ENCODE measurements at places on chromosomes 7 and 10. TPM values are rescaled to one million over a fixed set of nuclear protein-coding genes. Genes with fewer than 3 reads are reported as not detected.
A peak's percentile ranks its signal among the peaks of the same experiment; 100 is the strongest.

KCNH2 gene
- 73.7 TPM for total RNA-seq

EXOC6 gene
- total RNA-seq: 9.1 TPM

DNA sequence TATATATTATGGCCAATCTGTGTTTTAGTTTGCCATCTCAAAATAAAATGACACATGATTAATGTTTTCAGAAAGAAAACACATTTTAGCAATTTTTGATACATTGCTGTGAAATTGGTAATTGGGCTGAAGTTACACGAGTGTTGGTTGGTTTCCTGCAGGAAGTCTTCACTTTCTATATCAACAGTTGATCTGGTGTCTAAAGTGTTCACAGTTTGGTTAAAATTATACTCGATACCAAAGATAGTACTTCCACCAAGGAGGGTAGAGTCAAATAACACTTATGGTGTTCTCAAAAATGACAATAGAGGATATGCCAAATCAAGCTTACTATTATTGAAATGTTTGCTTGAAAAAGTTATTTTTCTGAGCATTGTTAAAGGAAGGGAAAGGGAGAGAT, 120.3 kb upstream of the GLCCI1 start:
- no peaks in the 10 kb centered on the region for H3K27me3 ChIP-seq
- H3K27ac ChIP-seq: no peak overlapping the region
- H3K4me3 ChIP-seq: no peak overlapping the region

DNA sequence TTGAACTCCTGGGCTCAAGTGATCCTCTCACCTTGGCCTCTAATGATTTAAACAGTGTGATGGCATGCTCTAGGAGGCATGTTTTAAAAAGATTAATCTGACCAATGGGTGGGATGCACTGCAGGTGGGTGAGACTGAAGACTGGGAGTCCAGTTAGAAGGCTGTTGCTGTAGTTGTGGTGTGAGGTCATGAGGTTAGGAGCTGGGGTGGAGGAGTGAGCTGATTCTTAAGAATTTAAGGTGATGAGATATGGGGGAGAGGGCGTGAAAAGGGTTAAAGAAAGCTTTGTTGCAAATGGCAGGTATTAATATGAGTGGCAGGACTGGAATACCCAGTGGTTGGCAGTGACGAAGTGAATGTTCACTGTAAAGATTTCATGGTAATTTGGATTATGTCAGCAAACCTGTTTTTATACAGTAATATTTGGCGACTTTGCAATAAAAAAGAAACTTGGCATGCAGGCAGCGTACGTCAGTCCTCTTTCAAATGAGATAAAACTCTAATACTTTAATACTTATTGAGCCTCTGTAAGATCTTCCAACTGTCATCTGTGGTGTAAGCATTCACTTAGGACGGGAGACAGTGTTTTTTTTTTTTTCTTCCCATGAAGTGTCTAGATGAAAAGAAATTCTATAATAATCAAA, 72.8 kb upstream of the MTPN start:
- no peaks in the 10 kb centered on the region for H3K4me1 ChIP-seq
- no peaks in the 10 kb centered on the region for H3K36me3 ChIP-seq
- no peak overlapping the region for H3K4me3 ChIP-seq
- no peak for DNase-seq

DNA sequence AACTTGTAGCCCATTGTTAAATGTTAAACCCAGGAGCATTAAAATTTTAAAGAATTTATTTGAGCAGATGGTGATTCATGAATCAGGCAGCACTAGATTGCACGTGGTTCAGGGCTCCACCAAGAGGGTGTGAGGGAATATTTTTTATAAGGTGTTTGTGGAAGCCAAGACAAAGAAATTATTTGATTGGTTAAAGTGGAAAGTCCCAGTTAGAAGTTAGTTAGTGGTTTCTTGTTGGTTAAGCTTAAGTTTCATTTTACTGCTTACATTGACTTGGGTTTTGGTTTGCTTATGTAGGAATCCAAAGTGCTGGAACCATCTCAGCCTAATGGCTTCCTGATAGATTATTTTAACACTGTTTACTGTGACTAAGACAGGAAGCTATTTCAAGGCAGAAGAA, 906.2 kb downstream of the LRMDA start:
- H3K27ac ChIP-seq: no peak overlapping the region
- peaks cover 4% of the 10 kb centered on the region for H3K27me3 ChIP-seq
- DNase-seq: no peak
- peaks cover 30% of the 10 kb centered on the region for H3K4me1 ChIP-seq
- no peaks in the 10 kb centered on the region for H3K36me3 ChIP-seq

DNA sequence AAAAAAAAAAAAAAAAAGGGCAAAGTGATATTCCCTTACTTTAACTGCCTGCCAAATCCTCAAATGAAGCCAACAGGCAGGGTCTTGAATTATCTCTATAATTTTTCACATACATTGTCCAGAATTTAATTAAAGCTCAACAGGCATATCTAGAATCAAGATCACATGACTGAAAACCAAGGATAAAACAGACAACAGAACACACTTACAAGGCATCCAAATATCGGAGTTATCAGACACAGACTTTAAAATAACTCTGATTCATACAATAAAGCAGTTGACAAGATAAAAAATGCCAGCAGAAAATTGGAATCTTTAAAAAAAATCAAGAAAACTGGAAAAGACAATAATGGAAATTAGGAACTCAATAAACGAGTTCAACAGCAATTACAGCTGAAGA, 10.7 kb downstream of the CYTH3 start:
- H3K4me3 ChIP-seq: no peak overlapping the region
- DNase-seq: no peak
- no peaks in the 10 kb centered on the region for H3K36me3 ChIP-seq
- H3K4me1 ChIP-seq: peaks cover 4% of the 10 kb centered on the region
- no peak overlapping the region for H3K27ac ChIP-seq
- H3K27me3 ChIP-seq: no peaks in the 10 kb centered on the region

DNA sequence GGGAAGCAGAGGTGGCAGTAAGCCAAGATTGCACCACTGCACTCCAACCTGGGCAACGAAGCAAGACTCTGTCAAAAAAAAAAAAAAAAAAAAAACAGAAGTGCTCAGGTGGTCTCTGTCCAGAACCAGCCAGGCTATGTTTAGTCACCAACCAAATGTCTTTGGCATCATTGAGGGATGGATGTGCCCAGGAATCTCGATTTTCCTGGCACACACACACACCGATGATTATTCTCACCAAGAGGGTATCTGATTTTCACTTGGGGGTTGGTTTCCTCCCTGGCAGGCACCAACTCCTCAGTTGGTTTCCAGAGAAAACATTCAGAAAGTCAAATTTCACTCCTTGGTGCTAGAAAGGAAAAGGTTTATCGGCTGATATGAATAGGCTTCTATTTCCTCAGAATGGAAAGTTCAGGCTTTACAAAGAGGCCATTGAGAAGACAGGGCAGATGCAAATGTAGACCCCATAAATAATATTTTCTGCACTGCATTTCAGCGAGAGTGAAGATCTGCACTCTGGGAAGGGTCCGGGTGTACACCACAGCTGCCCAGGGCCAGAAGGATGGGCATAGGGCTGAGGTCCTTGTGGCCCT, 154.8 kb downstream of the TNS3 start:
- peaks cover under 1% of the 10 kb centered on the region for H3K36me3 ChIP-seq
- H3K4me1 ChIP-seq: peaks cover 9% of the 10 kb centered on the region
- no peak for DNase-seq
- no peak overlapping the region for H3K4me3 ChIP-seq

DNA sequence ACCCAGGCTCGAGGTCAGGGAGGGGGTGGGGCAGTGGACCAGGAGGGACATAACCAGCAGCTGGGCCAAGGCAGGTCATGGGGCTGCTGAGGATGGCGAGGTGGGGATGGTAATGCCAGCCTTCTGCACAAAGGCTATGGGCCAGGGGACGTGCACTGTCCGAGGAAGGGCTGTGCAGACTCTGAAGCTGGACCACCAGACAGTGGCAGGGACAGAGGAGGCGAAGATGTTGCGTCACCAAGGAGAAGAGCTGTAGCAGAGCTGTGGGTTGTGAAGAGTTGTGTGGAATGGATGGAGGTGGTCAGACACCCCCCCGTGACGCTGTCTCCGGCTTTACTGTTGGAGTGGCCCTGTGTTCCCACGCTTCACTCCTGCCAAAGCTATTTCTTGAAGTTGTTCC, 1.8 kb downstream of the CLEC2L start:
- H3K27me3 ChIP-seq: peaks cover 30% of the 10 kb centered on the region
- peak overlapping the region; percentile 30 for H3K4me3 ChIP-seq
- peaks cover 2% of the 10 kb centered on the region for H3K4me1 ChIP-seq
- DNase-seq: no peak

GRCh38 chr7:122394512-122394911, 90.0 kb upstream of the FEZF1 start:
- H3K4me3 ChIP-seq: no peak overlapping the region
- H3K36me3 ChIP-seq: no peaks in the 10 kb centered on the region
- H3K4me1 ChIP-seq: peaks cover 23% of the 10 kb centered on the region
- peaks cover 4% of the 10 kb centered on the region for H3K27me3 ChIP-seq

GRCh38 chr7:22660293-22660692, 66.7 kb upstream of the IL6 start:
- H3K4me1 ChIP-seq: no peaks in the 10 kb centered on the region
- no peak overlapping the region for H3K27ac ChIP-seq
- H3K4me3 ChIP-seq: no peak overlapping the region
- no peaks in the 10 kb centered on the region for H3K27me3 ChIP-seq
- H3K36me3 ChIP-seq: no peaks in the 10 kb centered on the region

- peaks cover 4% of the 10 kb centered on the region for H3K27me3 ChIP-seq
- peaks cover 38% of the 10 kb centered on the region for H3K4me1 ChIP-seq
- DNase-seq: no peak
These were observed 122.5 kb upstream of the ANKRD1 start for GRCh38 chr10:91043173-91043910.

DNA sequence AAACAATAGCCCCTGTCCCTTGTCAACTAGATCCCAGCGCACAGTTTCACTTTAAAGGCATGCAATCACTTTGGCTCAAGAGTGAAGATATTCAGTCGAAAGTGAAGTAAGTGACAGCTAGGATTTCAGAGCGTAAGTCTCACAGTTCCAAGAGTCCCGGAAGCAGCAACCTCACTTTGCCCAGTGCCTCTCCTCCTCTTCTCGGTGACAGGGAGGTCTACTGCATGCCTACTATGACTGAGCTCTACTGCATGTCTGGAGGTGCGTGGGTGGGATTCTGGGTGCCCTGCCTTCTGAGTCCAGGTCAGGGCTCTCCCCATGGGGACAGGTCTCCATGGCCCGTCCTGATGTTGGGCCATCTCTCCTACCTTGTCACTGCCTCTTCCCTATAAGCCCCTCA, 17.0 kb downstream of the PRKCQ start:
- DNase-seq: no peak
- H3K36me3 ChIP-seq: no peaks in the 10 kb centered on the region
- H3K27ac ChIP-seq: no peak overlapping the region
- H3K4me1 ChIP-seq: peaks cover 24% of the 10 kb centered on the region

DNA sequence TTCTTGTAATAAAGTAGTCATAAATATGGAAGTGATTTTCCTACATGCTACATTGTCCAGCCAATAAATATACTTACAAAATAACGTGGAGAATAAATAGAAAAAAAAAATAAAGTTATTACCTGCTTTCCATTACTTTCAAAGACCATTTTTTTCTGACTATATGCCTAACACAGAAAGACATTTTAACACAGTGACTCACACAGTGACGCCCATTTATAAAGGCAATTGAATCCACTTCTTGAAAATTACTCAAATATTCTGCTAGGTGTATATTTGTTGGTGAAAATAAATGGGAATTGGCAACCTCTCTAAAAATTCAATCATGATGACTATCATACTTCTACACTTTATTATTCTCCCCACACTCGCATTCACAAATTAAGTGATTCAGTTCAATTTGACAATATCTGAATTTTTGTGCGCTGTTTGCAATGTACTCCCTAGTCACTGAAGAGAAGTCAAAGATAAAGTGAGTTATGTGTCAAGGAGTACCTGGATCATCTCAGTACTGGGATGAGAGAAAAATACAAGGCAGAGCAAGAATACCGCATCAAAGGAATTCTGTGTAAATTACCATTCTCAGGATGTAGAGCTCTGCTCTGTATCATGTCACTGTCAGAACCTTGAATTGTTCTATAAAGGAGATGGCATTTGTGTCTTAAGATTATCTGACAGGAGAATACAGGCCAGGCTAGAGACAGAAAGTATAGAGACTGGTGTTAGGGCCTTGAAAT, 642.7 kb downstream of the IPMK start:
- H3K4me3 ChIP-seq: no peak overlapping the region
- H3K36me3 ChIP-seq: no peaks in the 10 kb centered on the region
- no peak for DNase-seq
- H3K27ac ChIP-seq: no peak overlapping the region

- H3K4me1 ChIP-seq: no peaks in the 10 kb centered on the region
- no peaks in the 10 kb centered on the region for H3K27me3 ChIP-seq
- H3K36me3 ChIP-seq: no peaks in the 10 kb centered on the region
- no peak overlapping the region for H3K27ac ChIP-seq
These were observed 26.4 kb upstream of the ADO start for GRCh38 chr10:62778125-62778524.
